H54 (cell line): ENCODE measurements at places on chromosomes 13 and 19.

- no peak for DNase-seq
These were observed 820.5 kb downstream of the DACH1 start for GRCh38 chr13:71046360-71047079.

GRCh38 chr13:37216331-37216730 is 110.9 kb upstream of the CSNK1A1L start:
- DNase-seq: no peak

DNA sequence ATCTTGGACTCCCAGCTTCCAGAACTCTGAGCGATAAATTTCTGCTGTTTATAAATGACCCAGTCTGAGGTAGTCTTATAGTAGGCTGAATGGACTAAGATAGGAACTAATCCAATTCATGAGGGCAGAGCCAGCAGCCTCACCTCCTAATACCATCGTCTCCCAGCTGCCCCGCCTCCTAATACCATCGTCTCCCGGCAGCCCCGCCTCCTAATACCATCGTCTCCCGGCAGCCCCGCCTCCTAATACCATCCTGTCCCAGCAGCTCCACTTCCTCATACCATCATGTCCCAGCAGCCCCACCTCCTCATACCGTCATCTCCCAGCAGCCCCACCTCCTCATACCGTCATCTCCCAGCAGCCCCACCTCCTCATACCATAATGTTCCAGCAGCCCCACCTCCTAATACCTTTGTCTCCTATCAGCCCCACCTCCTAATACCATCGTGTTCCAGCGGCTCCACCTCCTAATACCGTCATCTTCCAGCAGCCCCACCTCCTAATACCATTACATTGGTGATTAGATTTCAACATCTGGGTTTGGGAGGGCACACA is 2.4 kb upstream of the ARGLU1 start:
- DNase-seq: peak; percentile 29

DNA sequence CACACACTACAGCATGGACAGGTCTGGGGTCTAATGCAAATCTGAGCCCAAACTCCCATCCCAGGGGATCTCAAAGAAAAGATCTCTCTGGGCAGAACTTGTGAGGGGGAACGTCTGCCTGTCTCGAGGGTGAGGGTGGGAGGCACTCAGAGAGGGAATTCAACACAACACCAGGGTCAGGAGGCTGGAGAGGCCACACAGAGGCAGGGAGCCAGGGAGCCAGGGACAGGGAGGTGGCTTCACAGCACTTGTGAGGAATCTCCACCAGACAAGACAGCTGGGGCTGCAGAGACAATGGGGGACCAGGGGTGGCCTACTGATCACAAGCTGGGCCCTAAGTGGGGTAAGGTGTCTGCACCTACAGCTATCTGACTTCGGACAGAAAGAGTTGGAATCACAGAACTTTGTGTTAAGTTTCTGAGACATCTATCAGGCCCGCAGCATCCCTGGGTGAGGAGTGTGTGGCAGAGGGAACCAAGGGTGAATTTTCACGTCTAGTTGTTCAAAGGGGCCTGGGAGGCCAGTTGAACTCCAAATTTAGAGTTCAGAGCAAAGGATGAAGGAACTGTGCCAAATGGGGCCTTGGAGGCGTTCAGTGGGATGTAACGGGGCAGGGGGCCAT is 12.7 kb upstream of the AKAP8L start:
- DNase-seq: no peak

GRCh38 chr13:113664751-113665596 is 2.0 kb upstream of the GRK1 start:
- DNase-seq: no peak

DNA sequence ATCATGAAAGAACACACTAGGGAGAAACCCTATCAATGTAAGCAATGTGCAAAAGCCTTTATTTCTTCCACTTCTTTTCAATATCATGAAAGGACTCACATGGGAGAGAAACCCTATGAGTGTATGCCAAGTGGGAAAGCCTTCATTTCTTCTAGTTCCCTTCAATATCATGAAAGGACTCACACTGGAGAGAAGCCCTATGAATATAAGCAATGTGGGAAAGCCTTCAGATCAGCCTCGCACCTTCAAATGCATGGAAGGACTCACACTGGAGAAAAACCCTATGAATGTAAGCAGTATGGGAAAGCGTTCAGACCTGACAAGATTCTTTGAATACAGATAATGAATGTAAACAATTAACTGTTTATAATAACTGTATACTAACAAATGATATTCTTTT is 15.0 kb upstream of the ZNF439 start:
- DNase-seq: no peak

DNA sequence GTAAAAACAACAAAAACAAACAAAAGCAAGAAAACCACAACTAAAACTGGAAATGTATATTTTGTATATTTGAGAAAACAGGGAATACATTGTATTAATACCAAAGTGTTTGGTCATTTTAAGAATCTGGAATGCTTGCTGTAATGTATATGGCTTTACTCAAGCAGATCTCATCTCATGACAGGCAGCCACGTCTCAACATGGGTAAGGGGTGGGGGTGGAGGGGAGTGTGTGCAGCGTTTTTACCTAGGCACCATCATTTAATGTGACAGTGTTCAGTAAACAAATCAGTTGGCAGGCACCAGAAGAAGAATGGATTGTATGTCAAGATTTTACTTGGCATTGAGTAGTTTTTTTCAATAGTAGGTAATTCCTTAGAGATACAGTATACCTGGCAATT is 17.1 kb downstream of the KLF5 start:
- no peak for DNase-seq

DNA sequence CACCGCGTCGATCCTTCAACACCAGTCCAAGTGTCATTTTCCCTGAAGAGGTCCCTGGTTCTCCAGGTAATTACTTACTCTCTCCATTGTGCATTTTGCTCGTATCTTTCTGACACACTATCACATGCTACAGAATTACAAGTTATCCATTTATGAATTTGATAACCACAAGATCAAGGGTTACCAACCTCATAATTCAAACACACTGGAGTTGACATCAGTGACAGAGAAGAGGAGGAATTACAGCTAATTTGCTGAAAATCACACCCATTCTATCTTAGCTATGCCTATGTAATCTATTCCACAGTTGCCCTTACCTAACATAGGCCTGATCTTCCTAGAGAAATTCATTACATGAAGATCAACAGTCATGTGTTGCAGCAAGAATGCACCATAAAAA is 14.2 kb downstream of the ZC3H13 start:
- DNase-seq: no peak

DNA sequence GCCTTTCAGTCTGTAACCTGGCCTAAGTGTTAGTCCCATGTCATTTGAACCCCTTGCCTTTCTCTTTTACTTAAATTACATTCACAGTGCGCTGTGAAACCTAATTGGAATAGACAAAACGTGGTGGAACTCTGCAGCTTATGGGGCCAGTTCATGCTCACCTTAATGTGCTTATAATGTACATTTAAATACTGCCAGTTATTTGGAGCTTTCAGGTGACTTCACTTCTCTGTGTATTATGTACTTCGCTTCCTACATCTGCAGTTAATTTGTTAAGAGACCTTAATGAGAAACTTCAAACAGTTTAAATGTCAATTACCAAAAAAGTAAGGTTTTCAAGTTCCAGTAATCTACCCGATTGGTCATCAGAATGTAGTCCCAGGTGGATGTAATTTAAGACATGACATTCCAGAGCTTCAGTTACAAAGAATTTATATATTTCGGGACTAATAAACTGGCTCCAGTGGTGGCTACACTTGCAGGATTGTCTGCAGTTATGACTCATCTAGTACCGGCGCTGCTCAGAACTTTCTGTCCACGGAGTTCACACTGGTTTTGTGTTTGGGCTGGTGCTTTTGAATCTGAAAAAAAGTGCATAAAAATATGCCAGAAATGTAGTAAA is 125.3 kb downstream of the TM9SF2 start:
- DNase-seq: peak; percentile 66

DNA sequence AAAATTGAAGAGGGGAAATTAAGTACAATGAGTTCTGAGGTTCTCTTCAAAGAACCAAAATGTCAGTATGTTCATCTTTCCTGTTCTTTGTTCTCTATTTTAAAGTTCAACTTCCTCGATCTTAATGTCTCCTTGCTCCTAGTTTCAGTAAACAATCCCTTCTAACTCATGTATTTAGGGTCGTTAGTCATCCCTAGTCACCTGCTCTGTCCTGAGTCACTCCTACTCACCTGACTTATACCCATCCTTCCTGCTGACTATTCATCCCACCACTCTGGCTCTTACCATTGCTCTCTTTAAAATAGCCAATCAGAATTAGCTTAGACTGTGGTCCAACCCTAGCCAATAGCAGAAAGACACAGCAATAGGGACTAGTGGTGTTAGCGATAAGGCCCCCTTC is 24.3 kb downstream of the ZNF90 start:
- no peak for DNase-seq

GRCh38 chr19:53772943-53773342 is 51.2 kb downstream of the NLRP12 start:
- DNase-seq: peak; percentile 66

GRCh38 chr19:19068659-19069654 is 5.2 kb downstream of the SLC25A42 start:
- DNase-seq: no peak

GRCh38 chr19:10861103-10861651 is 10.2 kb upstream of the CARM1 start:
- DNase-seq: no peak

DNA sequence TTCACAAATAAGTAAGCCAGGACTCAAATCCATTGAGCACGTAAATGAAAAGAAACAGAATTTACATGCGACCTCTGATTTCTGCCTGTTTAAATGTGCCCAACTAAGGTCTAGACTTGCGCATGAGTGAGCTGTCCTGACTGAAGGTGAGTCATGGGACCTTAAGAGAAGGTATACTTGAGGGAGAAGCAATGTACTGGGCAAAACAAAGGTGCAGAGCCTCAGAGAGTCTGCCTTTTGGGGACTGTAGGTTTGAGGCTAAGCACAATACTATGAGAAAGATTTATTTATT is 45.8 kb downstream of the UFM1 start:
- no peak for DNase-seq

DNA sequence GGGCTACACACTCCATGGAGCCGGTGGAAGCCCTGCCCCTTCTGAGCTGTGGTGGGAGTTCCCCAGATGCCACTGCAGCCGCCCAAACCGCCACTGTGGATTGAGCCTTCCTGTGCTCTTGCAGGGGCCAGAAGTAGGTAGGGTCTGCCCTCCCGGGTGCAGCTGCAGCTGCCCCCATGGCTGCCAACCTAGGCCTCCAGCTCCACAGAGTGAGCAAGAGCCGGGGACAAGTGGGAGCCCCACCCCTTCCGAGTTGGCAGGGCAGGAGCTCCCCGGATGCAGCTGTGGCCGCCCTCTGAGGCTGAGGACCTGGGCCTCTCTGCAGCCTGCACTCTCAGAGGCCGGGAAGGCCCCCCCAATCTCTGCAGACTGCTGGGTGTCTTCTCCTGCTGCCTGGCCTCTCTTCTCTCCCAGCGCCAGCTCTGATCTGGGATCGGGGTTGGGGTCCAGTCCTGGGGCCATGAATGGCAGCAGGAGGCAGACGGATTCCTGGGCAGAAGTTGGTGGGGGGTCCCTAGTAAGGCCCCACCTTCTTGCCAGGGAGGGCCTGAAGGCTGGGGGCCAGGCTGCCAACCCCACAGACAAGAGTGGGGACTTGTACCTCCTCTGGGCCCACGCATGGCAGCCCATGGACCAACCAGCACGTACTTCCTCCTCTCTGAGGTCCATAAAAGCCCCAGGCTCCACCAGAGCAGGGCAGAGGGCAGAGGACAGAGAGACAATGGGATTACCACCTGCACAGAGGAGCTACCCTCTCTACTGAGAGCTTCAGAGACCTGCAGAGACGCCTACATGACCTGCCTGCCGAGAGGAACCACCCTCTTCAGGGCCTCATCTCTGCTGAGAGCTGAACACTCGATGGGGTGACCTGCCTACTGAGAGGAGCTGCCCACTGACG is 28.9 kb downstream of the AP2S1 start:
- no peak for DNase-seq

- DNase-seq: no peak
These were observed 107.9 kb upstream of the SLC7A1 start for GRCh38 chr13:29703421-29703820.

- DNase-seq: no peak
These were observed 43.2 kb downstream of the FLT3 start for GRCh38 chr13:28056970-28057712.
